Dermis blood vessel endothelial cell (primary cell): ENCODE measurements at places on chromosomes 7 and 10. TPM values are rescaled to one million over a fixed set of nuclear protein-coding genes. Genes with fewer than 3 reads are reported as not detected.

AS3MT gene
- total RNA-seq = 1.2 and 2.0 TPM in 2 replicates

DNA sequence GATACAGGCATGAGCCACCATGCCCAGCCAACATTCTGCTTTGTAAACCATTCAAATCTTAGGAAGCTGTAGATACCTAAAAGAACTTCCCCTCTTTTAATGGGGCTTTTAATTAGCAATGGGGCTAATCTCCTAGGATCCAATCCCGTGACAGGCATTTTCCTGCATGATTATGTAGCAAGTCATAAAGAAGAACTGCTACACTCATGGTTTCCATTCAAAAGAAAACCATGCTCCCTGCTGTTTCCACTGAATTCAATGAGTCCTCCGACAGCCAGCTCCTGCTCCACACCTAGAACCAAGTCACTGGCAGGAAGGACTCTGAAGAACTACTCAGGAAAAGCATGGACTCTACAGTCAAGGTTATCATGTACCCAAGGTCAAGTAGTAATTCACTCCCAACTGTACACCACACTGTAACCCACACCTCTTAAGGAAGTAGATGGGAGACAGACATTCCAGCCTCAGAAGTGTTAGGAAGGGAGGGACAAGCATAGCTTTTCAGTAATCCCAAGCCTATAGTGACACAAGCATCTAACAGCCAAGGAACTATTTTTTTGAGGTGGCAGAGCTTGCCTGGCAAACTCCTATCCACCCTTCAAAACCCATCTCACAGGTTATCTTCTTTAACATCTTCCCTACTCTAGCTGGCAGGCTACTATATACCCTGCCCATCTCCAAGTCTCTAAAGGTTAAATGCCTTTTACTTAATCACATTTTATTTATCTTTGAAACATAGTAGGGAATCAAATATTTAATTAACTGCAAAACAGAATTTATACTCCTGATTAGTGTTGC lies 47.5 kb downstream of the CTBP2 start:
- peak; percentile 11 for DNase-seq

DNA sequence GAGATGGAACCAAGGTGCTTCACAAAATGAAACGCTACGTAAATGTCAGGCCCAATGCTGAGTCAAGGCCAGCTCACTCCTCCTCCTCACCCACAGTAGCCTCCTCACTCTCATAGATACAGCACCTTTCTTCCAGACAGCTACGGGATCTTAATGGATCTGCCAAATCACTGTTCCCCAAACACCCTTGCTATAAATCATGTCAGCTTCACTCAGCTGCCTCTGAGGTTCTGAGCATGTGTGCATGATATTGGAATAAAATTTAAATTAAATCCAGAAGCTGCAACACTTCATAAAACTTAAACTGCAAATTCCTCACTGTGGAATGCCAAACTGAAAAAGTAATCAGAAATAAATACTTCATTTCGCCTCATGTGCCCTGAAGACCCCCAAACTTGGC lies 14.7 kb upstream of the CPXM2 start:
- DNase-seq = no peak

SUN3 gene
- not detected in 2 replicates for total RNA-seq

GRCh38 chr10:116444527-116445142 lies 17.0 kb downstream of the PNLIPRP3 start:
- DNase-seq = peak; percentile 61

GRCh38 chr7:150974468-150975391 lies 3.4 kb downstream of the KCNH2 start:
- DNase-seq = peak; percentile 27
